ENCODE measurements at places on chromosomes 12 and 14.

GRCh38 chr14:91369628-91370445 is 47.8 kb downstream of the CCDC88C start:
- no peak overlapping the region for H3K27ac ChIP-seq
- no peaks in the 10 kb centered on the region for H3K36me3 ChIP-seq
- no peak overlapping the region for H3K4me3 ChIP-seq
- no peaks in the 10 kb centered on the region for H3K27me3 ChIP-seq
- no peaks in the 10 kb centered on the region for H3K4me1 ChIP-seq

GRCh38 chr12:12943586-12944260 is 8.2 kb downstream of the GPRC5D start:
- no peak overlapping the region for H3K27ac ChIP-seq
- no peaks in the 10 kb centered on the region for H3K4me1 ChIP-seq
- H3K36me3 ChIP-seq: no peaks in the 10 kb centered on the region
- no peak overlapping the region for H3K4me3 ChIP-seq
- no peak for DNase-seq

- H3K27ac ChIP-seq: peak overlapping the region; percentile 79
- peaks cover 36% of the 10 kb centered on the region for H3K36me3 ChIP-seq
- no peak overlapping the region for H3K4me3 ChIP-seq
- no peaks in the 10 kb centered on the region for H3K27me3 ChIP-seq
Measured at GRCh38 chr12:45415393-45415817, 199.5 kb downstream of the ANO6 start.

- H3K27me3 ChIP-seq: no peaks in the 10 kb centered on the region
Measured at GRCh38 chr12:100845095-100845494, 50.5 kb downstream of the ANO4 start.

DNA sequence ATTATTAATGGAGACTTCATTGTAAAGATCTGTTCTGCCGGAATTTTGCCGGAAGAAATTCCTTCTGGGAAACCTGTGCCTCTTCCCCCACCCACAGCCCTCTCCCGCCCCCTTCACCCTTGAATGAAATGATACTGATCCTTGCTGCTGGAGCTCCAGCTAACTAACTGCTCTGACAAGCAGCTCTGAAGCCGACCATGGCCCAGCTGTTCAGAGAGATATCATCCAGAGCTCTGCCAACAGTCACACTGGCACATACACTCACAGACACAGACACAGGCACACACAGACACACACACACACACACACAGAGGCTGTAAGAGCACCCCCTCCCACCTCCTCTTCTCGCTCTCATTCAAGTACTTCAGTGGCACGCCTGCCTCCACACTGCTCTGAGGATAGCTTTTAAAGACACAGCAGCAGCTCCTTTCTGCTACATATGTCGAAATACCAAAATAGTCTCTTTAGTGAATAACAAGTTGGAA is 88.6 kb downstream of the R3HDM2 start:
- no peaks in the 10 kb centered on the region for H3K4me1 ChIP-seq
- no peaks in the 10 kb centered on the region for H3K27me3 ChIP-seq
- no peak overlapping the region for H3K27ac ChIP-seq

Measured in ascending aorta (tissue), 2 donors.